Stimulated activated CD8-positive, alpha-beta memory T cell treated with anti-CD3 and anti-CD28 coated beads, Interleukin-2, amount 100 ng/mL, for 1 hour (primary cell): ENCODE measurements at places on chromosomes 2 and 18.

DNA sequence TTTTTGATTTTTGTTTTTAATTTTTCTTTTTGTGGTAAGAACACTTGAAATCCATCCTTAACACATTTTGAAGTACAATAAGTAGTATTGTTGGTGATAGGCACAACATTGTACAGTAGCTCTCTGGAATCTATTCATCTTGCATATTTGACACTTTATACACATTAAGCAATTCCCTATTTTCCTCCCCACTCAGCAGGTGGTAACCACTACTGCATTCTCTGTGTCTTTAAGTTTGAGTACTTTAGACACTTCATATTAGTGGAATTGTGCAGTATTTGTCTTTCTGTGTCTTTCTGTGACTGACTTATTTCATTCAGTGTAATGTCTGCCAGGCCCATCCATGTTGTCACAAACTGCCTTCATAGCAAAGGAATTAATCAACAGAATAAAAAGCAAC, 471.7 kb upstream of the CDH20 start:
- no peak for DNase-seq

GRCh38 chr2:120424274-120424796, 78.4 kb downstream of the INHBB start:
- no peak for DNase-seq

- DNase-seq, result no peak
Measured at GRCh38 chr2:3626118-3626811, 31.4 kb downstream of the COLEC11 start.

GRCh38 chr2:219155054-219155644, 5.5 kb downstream of the NHEJ1 start:
- no peak for DNase-seq

DNA sequence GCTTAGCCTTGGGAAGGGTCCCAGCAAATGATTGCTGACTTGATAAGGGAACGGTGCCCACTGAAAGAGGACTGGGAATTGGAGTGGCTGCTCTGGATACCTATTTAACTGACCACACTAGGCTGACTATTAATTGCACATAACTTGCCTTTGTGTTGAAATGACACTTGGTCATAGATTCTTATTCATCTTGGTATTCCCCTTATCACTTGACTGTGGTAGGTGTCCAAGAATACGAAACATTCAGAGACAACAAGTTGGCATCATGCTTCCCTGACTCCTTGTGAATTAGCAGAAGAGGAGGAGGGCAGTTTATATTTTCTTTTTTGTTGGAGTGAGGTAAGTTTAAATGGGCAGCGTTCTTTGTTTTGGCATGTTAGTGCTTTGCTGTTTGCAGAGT, 13.4 kb downstream of the FMNL2 start:
- DNase-seq, result no peak

GRCh38 chr2:70898363-70899240, 37.1 kb upstream of the ATP6V1B1 start:
- no peak for DNase-seq

GRCh38 chr2:133213651-133214050, 354.6 kb downstream of the NCKAP5 start:
- no peak for DNase-seq

DNA sequence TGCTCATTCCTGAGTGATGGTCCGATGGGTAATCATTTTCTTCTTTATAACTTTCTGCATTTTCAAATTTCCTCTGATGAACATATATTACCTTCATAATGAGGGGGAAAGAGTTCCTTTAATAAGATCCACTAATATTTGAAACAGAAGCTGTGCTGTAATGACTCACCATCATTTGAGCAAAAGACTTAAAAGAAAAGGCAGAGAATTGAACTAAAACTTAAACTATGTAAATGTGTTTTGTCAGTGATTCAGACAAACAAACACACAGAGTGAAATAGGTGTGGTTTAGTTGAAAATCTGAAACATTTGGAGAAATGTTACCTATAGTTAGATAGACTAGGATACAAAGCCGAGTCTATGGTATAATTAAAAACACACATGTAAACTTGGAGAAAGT, 209.6 kb downstream of the STK39 start:
- no peak for DNase-seq

DNA sequence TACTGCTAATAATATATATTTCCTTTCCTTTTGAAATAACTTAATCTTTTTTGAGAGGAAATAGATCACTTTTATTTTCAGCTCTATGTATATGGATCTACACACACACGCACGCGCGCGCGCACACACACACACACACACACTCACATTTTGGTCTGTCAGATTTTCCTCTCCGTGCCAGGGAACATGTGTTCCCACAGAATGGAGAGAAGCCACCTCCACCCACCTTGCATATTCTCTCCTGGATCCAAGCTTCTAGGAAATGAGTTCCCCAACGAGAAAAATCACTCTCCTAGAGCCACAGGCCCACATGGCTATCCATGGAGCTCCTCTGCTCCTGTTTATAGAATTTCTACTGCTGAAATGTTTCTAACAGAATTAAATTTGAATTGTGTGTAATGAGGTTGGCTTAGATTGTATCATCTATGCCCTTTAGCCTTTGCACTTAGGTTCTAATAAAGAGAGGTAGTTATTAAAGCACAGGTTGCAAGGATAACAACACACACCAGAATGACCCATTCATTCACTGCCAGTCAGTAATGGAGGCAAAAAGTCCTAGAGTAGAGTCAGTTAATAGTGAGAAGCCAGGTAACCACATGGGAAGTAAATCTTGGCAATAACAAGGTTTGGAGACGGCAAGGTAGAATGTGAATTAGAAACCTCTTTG, 19.7 kb downstream of the IFIH1 start:
- no peak for DNase-seq

DNA sequence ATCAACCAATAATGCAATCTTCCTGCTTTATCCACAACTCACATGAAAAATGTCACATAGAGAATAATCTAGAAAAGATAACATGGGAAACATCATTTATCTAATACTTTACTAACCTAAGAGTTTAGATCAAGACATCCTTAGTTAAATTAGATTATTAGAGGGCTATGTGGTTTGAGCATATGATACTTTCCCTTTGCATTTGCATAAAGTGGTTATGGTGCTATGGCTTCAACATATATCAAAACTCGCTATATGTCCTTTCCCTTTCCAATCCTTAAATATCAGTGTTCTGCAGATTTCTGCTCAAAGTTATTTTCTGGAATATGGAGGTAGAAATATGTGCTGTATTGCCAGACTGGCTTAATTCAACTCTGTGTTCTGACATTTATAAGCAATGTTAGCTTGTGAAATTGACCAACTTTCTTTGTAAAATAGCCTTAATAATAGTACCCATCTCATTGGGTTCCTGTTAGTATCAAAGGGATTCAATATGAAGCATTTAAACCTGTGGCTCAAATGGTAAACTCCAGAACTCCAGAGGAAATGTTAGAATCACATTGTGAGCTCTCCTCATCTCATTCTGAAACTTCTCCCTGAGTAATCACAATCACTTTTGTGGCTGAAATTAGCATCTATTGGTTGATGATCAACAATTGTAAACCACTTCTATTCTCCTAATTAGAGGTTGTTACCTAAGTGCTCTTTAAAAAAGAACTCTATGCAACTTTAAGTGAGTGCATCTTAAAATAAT, 1089.9 kb upstream of the SLC39A10 start:
- no peak for DNase-seq
